Fibroblast of skin of abdomen (primary cell): ENCODE measurements at places on chromosomes 3 and 15.

DNA sequence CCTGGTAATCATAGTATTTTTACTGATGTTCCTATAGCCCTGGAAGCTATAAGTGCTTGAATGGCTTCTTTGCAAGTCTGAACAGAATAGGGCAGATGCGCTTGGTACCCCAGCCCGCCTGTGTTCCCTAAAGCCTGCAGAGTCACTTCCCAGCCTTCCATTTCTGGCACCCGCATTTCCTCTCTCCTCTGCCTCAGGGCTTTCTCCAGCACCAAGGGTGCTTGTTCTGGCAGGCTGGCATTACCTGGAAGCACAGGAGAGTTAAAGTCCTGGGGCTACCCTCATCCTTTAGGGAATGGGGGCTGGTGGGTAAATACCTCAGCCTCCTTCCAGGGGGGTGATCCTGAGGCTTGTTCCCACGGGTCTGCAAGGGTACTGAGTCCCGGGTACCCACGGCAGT is 7.4 kb upstream of the CHRNA3 start:
- no peak for DNase-seq

DNA sequence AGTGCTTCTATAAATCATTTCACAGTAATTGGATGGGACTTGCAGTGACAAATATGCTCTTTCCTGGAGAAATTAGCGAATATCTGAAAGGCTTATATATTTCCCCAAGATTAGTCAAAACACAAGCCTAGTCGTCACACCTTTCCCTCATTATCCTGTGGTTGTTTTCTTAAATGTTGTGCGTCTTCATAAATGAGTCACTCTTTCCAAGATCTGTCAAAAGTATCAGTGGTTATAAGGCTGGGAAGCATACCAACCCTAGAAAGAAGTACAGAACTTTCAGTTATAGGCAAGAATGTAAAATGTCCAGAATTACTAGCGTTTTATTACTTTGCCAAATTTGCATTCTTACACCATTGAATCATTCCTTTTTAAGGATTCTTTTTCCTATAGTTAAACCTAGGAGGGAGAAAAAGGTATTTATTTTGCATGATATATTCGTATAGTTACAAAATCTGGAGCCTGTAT is 33.6 kb downstream of the TMEM212 start:
- DNase-seq = peak; percentile 98

DNA sequence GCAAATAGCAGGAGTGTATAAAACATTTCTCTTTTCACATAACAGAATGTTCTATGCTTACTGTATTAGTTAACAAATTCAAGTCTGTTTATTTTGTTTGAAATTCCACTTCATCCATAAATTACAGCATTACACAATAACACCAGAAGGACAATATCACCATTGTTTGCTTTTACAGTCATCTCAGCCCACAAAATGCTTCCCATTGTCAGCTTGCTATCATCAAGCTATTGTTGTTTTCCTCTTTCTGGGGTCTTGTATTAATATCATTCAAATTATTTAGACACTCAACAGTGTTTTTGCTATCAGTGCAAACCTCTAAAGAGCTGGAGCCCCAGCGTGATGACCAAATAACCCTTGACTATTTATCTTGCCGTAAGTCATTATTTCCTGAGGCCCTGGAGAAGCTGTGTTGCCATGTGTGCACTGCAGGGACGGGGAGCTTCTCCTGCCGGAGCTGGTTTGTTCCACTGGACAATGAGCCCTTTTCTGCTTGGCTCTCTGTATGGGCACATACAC is 1.1 kb downstream of the SAMMSON start:
- no peak for DNase-seq

DNA sequence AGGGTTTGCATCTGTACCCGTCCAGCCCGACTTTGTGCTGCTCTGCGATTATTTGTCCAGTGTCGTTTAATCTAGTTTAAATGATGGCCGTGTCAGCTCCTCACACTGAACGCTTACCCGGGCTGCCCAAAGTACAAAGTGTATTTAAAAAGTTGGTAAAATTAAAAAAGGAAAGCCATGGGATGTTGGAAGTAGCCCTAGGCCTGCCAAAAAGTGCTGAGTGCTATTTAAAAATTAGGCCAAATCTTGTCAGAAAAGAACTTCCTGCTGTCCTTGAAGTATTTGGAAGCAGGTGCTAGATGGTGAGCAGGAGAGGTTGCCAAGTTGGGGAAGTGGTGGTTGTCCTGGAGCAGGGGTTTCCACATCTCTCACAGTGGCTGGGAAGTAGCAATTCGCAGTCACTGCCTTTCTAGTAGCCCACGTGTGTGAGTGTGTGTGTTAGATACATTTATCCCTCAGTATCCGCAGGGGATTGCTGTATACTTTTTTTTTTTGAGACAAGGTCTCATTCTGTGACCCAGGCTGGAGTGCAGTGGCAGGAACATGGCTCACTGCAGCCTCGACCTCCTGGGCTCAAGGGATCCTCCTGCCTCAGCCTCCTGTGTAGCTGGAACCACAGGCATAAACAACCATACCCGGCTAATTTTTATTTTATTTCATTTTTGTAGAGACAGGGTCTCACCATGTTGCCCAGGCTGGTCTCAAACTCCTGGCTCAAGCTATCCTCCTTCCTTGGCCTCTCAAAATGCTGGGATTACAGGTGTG is 664 bp downstream of the PPCDC start:
- DNase-seq = no peak

DNA sequence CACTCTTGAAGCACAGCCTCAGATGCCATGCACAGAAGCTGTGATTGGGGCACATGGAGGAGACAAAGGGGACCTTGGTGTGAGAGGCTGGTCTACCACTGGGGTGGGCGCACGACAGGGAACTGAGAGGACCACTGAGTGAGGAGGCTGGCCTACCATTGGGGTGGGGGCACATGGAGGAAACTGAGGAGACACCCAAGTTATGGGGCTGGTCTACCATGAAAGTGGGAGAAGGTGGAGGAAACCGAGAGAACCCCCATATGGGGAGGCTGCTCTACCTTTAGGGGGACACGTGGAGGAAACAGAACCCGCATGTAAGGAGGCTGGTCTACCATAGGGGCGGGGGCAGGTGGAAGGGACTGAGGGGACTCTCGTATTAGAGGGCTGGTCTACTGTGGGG is 153.4 kb downstream of the FBLN2 start:
- DNase-seq = no peak

DNA sequence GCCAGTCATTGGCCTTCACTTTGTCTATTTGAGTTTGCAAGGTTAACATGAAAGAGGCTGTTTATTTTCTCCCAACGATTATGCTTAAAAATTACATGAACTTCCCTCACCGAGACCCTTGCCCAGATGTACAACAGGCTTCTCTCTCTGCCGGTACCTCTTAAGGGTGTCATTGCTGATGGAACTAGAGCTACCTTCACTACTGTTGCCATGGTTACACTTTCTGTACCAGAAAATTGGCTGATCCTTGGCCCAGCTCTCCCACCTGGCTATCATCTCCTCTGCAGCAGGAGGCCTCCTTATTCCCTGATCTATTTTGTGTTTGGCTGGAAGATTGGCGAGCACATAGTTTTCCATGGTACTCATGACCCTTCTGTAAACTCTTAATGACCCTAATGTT is 24.0 kb upstream of the LIPC start:
- no peak for DNase-seq

DNA sequence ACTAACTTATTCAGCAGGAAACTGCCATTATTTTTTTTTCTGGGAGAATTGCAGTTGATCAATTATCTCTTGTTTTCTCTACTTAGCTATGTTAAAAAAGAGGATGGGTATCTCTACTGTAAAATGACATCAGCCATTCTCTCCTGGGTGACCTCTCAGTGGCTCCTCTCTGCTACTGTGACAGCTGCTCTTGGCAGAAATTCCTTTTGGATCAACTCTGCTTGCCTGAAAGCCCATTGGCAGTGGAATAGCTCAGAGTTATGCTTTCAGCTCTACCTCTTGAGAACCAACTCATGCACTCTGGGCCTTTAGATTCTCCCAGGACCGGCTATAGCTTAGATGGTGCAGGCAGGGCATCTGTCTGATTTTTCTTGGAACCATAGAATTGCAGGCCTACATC is 99.9 kb upstream of the GAP43 start:
- no peak for DNase-seq

DNA sequence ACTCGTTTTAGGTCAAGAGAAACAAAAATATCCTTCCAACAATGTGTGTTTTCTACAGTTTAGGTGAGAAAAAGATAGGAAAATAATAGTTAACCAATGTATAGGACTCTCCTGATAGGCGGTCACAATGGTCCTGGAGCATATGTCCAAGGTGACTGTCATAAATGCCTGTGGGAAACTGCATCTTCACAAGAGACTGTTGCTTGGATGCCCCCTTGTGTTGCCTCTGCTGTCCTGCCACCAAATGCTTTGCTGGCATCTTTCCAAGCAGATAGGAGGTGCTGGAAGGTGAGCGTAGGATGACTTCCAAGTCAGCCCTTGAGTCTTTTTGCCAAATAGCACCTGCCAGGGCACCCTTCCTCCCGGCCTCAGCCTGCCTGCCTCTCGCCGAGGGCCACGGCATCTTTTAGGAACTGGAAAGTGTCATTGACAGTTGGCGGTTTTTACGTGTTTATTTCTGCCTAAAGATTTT is 24.1 kb upstream of the SACM1L start:
- no peak for DNase-seq

- no peak for DNase-seq
Measured at GRCh38 chr3:8517487-8517886, 15.9 kb downstream of the LMCD1 start.

GRCh38 chr3:38006445-38006995 is 15.9 kb downstream of the VILL start:
- no peak for DNase-seq
